Hair follicle dermal papilla cell (primary cell): ENCODE measurements at places on chromosomes 16 and 17. TPM values are rescaled to one million over a fixed set of nuclear protein-coding genes. Genes with fewer than 3 reads are reported as not detected.

MEIOC gene
- under 0.01 and 0.16 TPM in 2 replicates for total RNA-seq

PRAC1 gene
- not detected in 2 replicates for total RNA-seq

SBK1 gene
- under 0.01 TPM in 1 of 2 replicates, not detected in the other for total RNA-seq

OTOA gene
- total RNA-seq: 0.16 and 0.36 TPM in 2 replicates

SDR42E2 gene
- total RNA-seq: not detected in 2 replicates

SDK2 gene
- total RNA-seq: 1.5 and 8.0 TPM in 2 replicates

PTX4 gene
- 0.12 and 0.16 TPM in 2 replicates for total RNA-seq
